ENCODE measurements at places on chromosomes 2 and 18.

DNA sequence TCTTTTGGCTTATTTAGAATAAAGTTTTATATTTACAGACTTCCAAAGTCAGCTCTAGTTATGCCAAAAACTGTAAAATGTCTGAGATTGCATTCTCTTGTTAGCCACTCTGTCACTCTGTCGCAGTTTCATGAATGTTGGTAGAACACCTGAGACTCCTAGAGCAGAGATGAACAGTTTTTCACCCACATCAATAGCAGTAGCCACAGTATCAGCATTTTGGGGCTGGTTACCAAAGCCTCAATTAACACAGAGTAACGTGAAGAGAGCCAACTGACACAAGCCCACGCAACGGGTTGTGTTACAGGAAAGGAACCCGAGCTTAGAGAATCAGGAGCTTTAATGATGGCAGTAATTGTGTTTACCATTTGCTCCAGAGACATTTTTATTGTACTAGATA lies 443.0 kb upstream of the SLC39A10 start:
- DNase-seq = no peak

GRCh38 chr2:146801886-146802285 lies 1042.9 kb upstream of the ACVR2A start:
- no peak for DNase-seq

- no peak for DNase-seq
Measured at GRCh38 chr2:63700271-63700670, 111.5 kb downstream of the MDH1 start.

- no peak for DNase-seq
Measured at GRCh38 chr2:120345608-120346007, 328 bp upstream of the INHBB start.

- DNase-seq = no peak
Measured at GRCh38 chr2:74005786-74006185, 21.1 kb downstream of the TET3 start.

GRCh38 chr18:67144329-67144728 lies 372.2 kb downstream of the DSEL start:
- DNase-seq = no peak

DNA sequence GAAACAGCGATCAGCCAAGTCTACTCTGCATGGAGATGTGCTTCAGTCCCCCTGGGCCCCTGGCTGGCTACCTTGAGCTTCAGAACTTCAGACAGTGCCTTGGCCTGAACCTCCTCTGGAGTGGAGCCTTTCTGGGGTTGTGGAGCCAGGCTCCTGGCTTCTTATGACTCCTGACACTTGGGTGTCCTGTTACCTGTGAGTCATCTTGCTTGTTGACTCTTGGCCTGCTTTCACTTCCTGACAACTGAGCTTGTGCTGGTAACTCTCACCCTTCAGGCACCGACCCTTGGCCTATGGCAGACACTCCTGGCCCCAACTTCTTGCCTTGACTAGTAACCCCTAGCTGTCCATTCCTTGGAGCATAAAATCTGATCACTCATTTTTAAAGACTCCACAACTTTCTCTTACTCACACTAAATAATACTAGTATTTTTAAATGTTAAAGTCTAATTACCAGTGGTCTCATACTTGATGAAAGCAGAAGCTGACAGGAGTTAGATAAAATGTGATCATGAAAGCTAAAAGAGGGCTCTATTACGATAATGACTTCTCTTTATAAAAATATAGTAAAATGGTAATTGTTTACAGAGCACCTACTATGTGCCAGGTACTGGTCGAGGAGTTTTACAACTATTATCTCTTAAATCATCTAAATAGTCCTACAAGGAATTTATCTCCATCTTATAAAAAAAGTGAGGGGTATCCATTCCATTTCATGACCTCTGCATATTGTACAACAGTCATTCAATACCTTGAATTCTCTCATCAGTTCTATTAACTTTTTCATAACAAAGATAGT lies 46.3 kb upstream of the VIT start:
- DNase-seq = no peak

- no peak for DNase-seq
Measured at GRCh38 chr18:25134861-25135260, 217.1 kb downstream of the ZNF521 start.

DNA sequence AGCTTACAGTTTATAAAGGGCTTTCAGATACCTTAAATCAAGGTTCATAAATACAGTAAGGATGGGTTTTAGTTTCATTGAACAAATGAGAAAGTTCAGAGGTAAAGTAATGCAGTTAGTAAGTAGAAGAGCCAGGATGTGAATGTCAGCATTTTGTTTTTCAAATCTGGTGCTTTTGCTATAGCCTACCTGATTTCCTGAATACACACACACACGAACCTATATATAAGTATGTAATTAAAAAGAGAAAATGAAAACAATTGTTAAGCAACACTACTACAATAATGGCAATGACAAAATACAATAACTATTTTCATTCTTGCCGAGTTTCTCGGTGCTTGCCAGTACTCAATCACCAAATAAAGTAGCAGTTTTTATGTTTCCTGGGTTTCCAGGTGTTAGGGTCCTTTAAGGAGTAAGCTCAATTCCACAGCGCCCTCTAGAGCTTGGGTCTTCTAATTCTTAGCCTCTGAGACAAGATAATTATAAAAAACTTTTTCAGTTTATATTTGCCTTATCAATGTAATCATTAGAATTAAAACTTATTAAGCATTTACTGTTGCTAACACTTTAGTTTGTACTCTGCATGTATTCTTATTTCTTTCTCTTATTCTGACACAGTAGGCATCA lies 512.9 kb upstream of the ACVR2A start:
- DNase-seq = peak; percentile 18

- no peak for DNase-seq
Measured at GRCh38 chr2:166984797-166985196, 96.5 kb downstream of the XIRP2 start.

GRCh38 chr2:203918839-203919238 lies 17.7 kb upstream of the ICOS start:
- no peak for DNase-seq

GRCh38 chr2:150630587-150631235 lies 143.2 kb upstream of the RND3 start:
- DNase-seq = no peak

- no peak for DNase-seq
Measured at GRCh38 chr18:59357928-59358327, 1.1 kb downstream of the LMAN1 start.

DNA sequence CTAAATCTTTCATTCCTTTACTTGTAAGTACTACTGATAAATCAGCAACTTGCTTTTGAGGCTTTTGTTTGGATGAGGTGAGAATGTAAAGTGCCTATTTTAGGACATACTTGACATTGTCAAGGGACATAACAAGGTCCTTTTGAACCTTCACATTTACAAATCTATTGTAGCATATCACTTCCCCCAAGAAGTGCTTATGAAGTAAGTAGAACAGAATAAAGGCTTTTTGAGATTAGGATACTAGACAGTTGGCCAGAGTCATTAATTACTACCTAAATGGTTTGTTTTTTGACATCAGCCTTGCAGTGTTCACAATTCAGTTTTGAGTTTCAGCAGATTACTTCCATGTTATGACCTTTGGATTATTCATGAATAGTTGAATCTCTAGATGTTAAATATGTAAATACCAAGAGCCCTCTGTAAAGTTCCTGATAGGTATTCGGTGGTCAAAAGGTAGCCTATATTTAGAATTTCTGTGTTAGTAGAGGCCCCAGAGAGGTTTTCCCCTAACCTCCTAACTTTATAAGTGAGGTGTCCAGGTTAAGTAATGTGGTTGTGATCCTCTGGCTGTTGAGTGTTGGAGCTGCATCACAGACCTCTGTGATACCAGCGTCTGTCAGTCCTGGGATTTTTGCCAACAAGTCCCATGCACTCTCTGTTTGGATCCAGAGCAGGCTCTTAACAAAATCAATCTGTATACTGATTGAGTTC lies 67.2 kb downstream of the LCLAT1 start:
- DNase-seq = no peak

GRCh38 chr2:88283886-88284592 lies 113.9 kb downstream of the THNSL2 start:
- no peak for DNase-seq

DNA sequence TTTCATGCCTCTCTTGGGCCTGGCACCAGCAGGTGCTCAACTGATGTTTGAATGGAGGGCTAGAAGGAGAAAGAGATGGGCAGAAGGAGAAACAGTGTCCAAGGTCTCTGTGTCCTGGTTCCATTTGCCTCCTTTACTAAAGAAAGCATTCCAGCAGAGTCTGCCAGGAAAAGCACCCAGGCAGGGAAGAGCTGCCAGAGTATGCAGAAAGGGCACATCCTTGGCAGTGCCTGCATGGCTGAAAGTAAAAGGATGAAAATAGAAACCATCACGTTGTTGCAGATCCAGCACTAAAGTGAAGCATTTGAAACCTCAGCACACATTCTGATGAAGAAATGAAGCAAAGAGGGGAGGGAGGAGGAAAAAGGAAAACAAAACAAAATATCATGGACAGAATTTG lies 142.2 kb downstream of the ESCO1 start:
- no peak for DNase-seq

- no peak for DNase-seq
Measured at GRCh38 chr2:101388232-101388631, 929 bp upstream of the CREG2 start.

DNA sequence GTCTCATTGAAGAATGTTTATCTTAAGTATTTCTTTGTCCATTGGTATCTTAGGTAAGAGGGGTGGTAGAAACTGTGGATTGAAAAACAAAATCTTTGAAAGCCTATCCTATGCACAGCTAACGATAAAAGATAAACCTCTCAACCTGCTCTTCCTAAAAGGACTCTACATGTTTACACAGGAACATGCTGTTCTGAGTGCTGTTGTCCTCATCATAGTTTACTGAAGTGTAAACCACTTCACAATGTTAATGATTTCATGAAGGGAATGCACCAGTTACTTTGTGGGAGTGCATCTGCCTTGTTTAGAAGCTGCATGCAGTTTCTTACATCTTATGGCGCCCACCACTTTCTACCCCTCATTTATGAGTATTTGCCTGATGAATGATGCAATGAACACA lies 1.2 kb downstream of the ACMSD start:
- DNase-seq = no peak

DNA sequence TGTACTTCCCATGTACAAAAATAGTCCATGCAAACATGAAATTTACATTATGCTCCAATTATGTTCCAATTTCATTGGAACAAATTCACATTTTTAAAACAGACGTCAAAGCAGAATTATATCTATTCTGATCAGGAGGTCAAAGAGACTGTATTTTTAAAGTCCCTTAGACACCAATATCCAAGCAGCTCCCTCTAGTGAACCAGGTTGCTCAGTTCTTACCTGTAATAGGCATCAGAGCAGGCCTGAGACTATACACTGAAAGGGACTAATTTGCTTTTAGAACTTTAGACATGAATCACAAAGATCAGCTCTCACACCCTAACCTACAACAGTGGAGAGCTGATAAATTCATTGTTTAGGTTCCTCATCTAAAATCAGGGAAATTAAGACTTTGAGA lies 273.9 kb downstream of the MBD2 start:
- no peak for DNase-seq

DNA sequence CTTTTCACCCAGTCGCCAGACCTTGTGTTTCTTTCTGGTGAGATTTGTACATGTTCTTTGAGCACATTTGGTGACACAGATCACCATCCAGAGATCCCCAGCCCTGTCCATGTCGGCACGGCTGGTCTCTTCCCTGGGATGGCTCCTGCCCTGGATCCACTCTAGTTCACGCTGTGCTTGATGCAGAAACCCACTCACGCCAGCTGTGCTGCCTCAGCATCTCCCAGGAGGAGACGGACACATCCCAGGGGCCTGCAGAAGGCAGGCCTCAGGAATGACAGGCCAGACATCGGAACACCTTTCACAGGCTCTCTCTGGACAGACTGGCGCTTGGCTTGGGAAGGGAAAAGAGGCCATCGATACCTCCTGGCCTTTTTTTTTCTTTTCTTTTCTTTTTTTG lies 203.6 kb downstream of the ACKR3 start:
- DNase-seq = no peak

DNA sequence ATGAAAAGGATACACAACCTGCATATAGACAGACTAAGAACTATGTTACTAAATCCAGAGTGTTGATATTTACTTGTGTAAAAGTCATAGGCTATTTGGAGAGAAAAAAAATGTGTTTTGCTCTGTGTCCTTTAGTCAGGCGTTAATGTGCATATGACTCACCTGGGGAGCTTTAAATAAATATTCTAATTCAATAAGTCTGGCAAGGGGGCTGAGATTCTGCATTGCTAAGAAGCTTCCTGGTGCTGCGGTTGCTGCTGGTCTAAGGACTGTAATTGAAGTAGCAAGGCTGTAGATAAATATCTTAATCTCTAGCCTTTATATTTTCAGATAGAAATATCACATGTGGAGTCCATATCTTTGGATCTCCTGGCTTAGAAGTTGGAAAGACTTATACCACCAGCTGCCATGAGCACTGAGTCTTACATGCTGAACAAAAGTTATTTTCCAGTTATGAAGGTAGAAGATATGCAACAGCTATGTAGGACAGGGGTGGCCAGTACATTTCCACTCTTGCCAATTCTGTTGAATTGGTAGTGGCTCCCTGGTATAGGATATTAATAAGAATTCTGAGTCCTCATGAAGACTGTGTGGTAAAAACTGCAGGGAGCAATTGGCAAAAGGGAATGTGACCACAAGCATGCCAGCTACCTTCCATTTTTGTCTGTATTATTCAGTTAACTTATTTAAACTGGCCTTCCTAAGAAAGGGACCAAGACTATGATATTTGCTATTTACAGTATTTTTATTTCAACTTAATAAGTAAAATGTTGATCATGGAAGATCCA lies 4.8 kb downstream of the SPAG16 start:
- DNase-seq = no peak

DNA sequence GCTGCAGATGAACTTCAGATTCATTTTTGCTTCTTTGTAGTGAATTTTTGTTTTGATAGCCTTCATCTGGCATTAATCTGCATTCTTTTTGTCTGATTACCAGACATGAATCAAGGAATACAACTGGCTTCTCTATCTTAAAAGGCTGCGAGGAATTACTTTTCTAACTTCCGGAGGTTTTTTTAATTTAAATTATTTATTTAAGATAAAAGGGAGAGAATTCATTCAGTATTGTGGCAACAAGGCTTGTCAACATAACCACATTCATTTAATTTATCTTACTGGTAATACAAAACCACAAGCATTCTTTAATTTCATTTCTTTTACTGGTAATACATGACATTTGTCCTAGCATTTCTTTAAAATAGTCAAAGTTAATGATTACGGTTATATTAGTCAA lies 36.0 kb downstream of the CSRNP3 start:
- DNase-seq = no peak

DNA sequence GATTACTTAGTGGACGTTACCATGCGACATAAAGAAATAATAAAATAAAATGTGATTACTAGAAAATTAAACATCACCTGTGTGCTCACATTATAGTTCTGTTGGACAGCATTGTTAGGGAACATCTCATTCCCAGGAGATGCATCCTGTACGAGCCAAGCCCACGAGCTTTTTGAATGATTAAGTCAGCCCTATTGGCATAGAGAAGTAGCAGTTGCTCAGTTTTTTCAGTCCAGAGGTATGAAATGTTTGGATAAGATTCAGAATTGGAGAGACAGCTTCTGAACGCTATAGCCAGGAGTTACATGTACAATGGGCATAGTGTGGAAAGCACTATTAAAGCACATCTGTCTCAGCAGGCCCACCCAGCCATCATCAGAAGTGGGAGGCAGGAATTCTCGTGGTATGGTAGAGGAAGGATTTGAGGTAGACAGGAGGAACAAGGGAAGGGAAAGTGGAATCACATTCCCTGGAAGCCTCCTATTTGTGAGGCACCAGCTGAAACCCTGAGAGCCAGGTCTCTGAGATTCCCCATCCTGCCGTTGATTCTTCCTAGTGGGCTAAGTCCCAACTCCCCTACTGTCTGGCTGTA lies 8.6 kb downstream of the SPATS2L start:
- DNase-seq = no peak

- DNase-seq = no peak
Measured at GRCh38 chr18:49024804-49025421, 74.1 kb upstream of the SMAD7 start.

GRCh38 chr2:101038455-101039255 lies 36.6 kb downstream of the RPL31 start:
- DNase-seq = peak; percentile 15

Data from activated naive CD8-positive, alpha-beta T cell treated with anti-CD3 and anti-CD28 coated beads, Interleukin-2, amount 50 U/mL, for 24 hours (primary cell).